Activated CD8-positive, alpha-beta memory T cell treated with anti-CD3 and anti-CD28 coated beads for 36 hours (primary cell): ENCODE measurements at places on chromosomes 12 and 14. TPM values are rescaled to one million over a fixed set of nuclear protein-coding genes. Genes with fewer than 3 reads are reported as not detected.

Gene CLEC4C
- not detected for total RNA-seq

Gene KRT80
- not detected for total RNA-seq

Gene ZDHHC17
- 17.8 TPM for total RNA-seq

Gene AKAP6
- 1.3 TPM for total RNA-seq

Gene APOF
- total RNA-seq, result not detected

Gene SLC17A8
- total RNA-seq, result not detected
